ENCODE measurements at places on chromosomes 1 and 21.

- DNase-seq = no peak
Measured at GRCh38 chr1:182666706-182667105, 17.7 kb downstream of the RGS8 start.

- no peak for DNase-seq
Measured at GRCh38 chr21:37759777-37760176, 156.5 kb downstream of the KCNJ6 start.

GRCh38 chr1:6530504-6531160 is 23.7 kb downstream of the NOL9 start:
- DNase-seq = no peak

DNA sequence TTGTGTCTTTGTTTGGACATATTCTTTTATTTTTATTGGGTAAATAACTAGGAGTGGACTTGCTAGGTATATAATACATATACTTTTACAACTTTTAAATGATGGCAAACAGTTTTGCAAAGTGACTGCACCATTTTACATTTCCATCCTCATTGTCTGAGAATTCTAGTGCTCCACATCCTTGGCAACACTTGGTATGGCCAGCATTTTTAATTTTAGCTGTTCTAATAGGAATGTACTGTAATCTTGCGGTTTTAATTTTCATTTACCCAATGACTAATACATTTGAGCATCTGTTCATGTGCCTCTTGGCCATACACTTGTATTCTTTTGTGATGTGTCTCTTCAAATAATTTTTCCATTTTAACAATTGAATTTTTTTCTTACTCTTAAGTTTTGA is 37.0 kb upstream of the ATP6V1G3 start:
- DNase-seq = no peak
